ENCODE measurements at places on chromosomes 1 and 21. TPM values are rescaled to one million over a fixed set of nuclear protein-coding genes. Genes with fewer than 3 reads are reported as not detected.

Gene UBASH3A
- 0.15 TPM for polyA plus RNA-seq

DNA sequence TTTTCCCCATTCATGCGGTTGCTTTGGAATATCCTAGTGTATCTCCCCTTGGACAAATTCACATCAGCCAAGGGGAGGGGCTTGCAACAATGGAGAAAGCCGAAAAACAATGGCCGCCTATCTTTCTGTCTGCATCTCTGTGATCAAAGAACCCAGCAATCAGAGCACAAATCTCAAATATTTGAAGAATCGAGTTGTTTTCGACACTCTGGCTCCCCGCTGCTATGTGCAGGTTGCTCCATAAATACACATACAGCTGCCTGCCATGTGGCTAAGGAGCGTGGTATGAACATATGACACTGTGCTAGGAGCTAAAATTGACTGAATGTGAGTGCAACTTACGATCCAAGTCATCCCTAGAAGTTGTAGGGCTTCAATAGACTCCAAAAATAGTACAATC is 8.5 kb downstream of the CFHR4 start:
- DNase-seq: no peak

DNA sequence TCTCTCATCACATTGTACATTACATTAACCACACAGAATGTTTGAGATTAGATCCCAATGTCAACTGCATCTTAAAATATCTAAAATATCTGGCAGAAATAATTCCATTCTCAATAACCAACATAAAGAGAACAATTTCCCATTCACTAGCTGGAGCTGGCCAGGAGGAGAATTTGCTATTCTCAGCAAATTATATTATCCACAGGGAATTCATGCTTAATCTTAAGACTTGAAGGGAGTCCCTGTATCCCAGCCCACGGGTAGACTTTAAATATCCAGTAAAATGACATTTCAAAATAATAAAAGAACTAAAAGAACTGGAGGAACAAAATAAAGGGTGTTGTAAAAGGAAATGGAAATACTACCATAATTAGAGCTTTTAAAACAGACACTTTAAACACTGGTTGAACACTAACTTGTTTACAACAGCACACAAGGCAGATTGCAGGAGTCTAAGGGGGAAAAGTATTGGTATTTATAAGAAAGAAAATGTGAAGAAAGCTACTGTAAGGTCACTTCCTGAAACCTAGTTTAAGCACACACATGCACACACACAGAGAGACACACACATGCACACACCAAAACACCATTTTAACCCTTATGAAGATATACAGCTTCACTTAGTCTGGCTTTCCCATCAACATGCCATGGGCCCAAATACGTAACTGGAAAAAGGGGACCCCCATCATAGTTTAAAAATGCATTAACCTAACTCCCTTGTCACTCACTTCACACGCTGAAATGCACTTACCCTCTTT is 107.0 kb downstream of the PTPN14 start:
- no peak for DNase-seq

DNA sequence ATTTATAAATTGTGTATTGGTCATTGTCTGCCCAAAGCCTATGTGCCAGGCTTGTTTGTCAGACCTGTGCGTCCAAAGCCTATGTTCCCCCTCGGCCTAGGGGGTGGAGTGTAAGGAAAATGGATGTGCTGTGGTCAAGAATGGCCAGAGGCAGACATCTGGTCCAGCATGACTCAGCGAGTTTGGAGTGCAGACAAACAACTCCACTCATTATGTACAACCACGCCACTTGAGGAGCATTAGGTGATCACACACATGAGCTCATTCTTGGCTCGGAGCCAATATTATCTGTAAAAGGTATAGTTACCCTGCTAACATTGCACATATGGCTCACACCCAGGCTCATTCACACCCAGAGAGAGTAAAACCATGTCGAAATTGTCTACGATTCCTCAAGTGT is 1047.6 kb upstream of the ADGRL4 start:
- DNase-seq: no peak
